ENCODE measurements at places on chromosomes 3 and 15.
A peak's percentile ranks its signal among the peaks of the same experiment; 100 is the strongest.

- H3K36me3 ChIP-seq = no peaks in the 10 kb centered on the region
- no peaks in the 10 kb centered on the region for H3K27me3 ChIP-seq
- no peaks in the 10 kb centered on the region for H3K4me1 ChIP-seq
- peak overlapping the region; percentile 71 for H3K27ac ChIP-seq
These were observed 1.3 kb downstream of the CLEC3B start for GRCh38 chr3:45027441-45027840.

DNA sequence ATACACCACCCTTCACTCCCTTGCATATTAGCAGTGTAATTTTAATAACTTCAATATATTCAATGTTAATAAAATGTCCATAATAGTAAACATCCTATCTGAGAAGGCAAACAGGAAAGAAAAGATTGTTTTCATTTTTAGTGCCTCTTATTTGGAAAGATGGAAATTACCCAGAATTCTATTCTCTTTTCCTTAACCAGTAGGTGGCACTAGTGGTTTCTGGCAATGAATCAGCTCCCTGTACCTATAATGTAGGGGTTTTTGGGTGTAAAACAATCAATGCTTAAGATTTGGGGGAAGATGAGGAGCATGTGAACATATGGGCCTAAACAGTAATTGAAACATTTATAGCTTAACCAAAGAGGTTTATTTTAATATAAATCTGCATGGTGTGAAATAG, 5.7 kb upstream of the SEMA6D start:
- H3K27me3 ChIP-seq = no peaks in the 10 kb centered on the region
- H3K27ac ChIP-seq = peak overlapping the region; percentile 43

GRCh38 chr15:31177951-31178350, 76.4 kb upstream of the TRPM1 start:
- no peaks in the 10 kb centered on the region for H3K4me1 ChIP-seq
- H3K27me3 ChIP-seq = no peaks in the 10 kb centered on the region
- DNase-seq = no peak
- no peak overlapping the region for H3K27ac ChIP-seq

DNA sequence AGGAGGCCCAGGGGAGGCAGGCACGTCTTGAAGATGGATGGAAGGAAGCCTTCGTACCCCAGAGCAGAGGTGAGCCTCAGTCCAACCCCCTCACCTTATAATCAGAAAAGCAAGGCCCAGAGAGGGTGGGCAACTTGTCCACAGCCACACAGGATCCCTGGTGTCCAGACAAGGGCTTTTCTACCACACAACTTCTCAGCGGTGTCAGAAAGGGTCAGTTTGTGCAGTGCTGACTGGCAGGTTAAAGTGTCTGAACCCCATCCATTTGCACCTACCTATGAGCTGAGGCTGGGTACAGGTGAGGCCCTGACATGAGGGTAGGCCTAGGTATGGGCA, 8.6 kb downstream of the IGDCC3 start:
- no peak for DNase-seq
- peaks cover 25% of the 10 kb centered on the region for H3K27me3 ChIP-seq
- H3K27ac ChIP-seq = no peak overlapping the region
- no peak overlapping the region for H3K4me3 ChIP-seq
- H3K36me3 ChIP-seq = no peaks in the 10 kb centered on the region

- H3K27me3 ChIP-seq = no peaks in the 10 kb centered on the region
- H3K27ac ChIP-seq = no peak overlapping the region
- no peak for DNase-seq
- peaks cover 16% of the 10 kb centered on the region for H3K4me1 ChIP-seq
- H3K4me3 ChIP-seq = no peak overlapping the region
- H3K36me3 ChIP-seq = no peaks in the 10 kb centered on the region
These were observed 49.4 kb upstream of the INSYN1 start for GRCh38 chr15:73802431-73803041.

DNA sequence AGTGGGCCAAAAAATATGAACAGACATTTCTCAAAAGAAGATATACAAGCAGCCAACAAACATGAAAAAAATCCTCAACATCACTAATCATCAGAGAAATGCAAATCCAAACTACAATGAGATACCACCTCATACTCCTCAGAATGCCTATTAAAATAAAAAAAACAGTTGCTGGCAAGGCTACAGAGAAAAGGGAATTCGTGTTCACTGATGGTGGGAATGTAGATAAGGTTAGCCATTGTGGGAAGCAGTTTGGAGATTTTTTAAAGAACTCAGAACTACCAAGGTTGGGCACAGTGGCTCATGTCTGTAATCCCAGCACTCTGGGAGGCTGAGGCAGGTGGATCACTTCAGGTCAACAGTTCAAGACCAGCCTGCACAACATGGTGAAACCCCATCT, 27.8 kb upstream of the C15orf40 start:
- H3K27ac ChIP-seq = no peak overlapping the region
- H3K27me3 ChIP-seq = no peaks in the 10 kb centered on the region
- no peaks in the 10 kb centered on the region for H3K4me1 ChIP-seq
- H3K36me3 ChIP-seq = no peaks in the 10 kb centered on the region
- H3K4me3 ChIP-seq = no peak overlapping the region
- no peak for DNase-seq

Data from tibial nerve (tissue), 4 donors.